ENCODE measurements at places on chromosomes 12 and 14.
A peak's percentile ranks its signal among the peaks of the same experiment; 100 is the strongest.

- DNase-seq: no peak
Measured at GRCh38 chr14:65704850-65705249, 292.3 kb downstream of the FUT8 start.

GRCh38 chr14:83713732-83714131 is 1816.2 kb upstream of the FLRT2 start:
- DNase-seq: no peak

GRCh38 chr14:106844608-106845285 is 1318.4 kb downstream of the TMEM121 start:
- no peak for DNase-seq

- DNase-seq: no peak
Measured at GRCh38 chr12:116939734-116940133, 29.0 kb downstream of the FBXW8 start.

DNA sequence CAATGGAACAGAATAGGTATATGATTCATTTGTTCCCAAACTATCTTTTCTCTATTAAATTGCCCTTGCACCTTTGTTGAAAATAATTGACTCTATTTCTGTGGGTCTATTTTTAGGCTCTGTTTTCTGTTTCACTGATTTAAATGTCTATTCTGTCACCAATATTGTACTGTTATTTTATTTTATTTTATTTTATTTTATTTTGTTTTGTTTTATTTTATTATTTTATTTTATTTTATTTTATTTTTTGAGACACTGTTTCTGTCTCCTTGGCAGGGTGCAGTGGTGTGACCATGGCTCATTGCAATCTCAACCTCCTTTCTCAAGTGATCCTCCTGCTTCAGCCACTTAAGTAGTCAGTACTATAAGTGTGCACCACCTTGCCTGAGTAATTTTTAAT is 34.9 kb downstream of the OR4N2 start:
- DNase-seq: no peak

- no peak for DNase-seq
Measured at GRCh38 chr14:79137045-79137430, 966.9 kb downstream of the NRXN3 start.

DNA sequence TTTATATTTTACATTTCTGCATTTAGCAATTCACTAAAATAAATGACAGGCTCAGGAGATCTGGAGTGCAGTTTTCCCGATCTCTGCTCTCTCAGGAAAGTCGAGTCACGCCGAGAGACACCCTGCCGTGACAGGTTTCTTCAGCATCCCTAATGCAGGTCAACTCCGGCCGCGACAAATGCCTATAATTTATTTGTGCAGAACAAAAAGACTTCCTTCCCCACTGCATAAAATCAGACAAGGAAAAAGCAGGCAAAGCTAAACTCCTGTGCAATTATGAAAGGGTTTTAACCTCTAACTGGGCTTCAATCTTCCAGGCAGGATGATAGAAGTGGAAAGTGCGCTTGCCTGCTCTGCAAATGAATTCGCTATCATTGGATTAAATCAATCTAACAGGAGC is 28.1 kb downstream of the SPRING1 start:
- no peak for DNase-seq

GRCh38 chr14:99971941-99972747 is 93.1 kb upstream of the EVL start:
- DNase-seq: peak; percentile 14

- DNase-seq: no peak
Measured at GRCh38 chr14:54502602-54503001, 7.1 kb upstream of the CGRRF1 start.

DNA sequence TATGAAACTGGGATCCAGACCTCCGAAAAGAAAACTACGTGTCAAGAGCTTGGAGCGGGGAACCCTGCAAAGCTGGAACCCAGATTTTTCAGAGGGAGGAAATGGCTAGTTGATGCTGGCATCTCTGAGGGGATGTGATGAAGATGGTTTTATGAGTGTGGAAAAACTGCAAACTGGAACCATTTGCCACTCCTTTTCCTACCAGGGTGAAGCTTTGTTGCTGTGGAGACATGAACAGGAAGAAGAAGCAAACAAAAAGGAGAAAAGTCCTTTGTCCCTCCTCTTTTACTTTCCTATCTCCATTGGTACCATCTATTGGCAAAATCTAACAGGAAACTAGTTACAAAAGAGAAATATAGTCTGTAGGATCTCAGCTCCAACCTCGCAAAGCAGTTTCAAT is 39.2 kb downstream of the CDK17 start:
- no peak for DNase-seq

DNA sequence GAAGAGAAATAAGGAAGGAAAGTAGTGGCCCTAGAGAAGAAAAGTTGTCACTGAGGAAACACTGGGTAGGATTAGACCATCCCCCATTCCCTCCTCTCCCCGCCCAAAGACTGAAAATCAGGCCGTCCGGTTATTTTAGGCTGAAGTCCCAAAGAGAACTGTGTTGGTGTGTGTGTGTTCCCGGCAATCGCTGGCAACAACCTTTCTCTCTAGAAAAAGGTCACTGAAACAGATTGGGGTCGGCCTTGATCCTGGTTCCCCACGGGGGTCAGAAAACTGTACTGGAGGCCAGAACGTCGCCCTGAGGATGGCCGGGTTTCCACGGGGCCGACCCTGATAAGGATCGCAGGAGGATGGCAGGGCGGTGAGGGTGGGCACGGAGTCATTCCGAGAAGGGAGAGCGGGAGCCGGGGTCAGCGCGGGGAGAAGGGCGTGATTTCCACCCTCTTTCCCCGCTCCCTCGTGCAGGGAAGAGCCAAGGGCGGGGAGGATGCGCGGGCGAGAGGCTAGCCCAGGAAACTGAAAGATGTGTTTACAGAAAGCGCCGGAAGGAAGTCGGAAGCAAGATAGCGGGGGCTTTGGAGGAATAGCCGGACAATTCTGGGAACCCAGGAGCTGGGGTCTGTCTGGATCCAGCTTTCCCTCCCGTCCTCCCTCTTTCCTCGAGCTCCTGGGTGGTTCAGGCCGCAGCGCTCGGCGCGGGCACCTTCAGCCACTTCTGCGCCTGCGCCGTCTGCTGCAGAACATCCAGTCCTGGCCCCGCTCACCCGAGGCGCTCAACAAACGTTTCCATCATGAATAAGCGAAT is 25.3 kb upstream of the SPTLC2 start:
- no peak for DNase-seq

GRCh38 chr12:69024907-69025306 is 91.9 kb upstream of the CPM start:
- no peak for DNase-seq

DNA sequence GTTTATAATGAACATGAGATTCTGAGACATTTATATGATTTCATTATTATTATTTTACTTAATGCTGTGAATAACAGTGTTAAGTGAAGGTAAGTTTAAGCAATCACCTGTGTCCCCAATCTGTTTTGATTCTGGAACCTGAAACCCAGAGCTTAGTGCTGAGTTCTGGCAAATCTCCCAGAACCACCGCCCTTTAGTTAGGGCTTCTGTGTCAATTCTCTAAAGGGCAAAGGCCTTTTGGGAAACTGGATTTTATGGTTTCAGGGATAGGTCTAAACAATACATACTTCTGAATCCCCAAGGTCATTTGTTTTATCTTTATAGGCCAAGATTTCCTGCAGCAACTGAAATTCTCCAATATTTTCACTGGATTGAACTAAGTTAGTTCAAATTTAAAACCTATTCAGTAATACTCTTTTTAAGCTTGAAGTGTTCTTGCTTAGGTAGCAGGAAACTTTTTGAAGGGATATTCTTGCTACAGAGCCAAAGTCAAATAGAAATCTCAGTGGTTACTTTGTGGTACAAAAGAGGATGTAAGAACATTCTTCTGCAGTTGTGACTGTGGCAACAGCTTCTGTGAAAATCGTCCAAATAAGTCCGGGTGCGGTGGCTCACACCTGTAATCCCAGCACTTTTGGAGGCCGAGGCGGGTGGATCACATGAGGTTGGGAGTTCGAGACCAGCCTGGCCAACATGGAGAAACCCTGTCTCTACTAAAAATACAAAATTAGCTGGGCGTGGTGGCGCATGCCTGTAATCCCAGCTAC is 10.0 kb upstream of the PKP2 start:
- DNase-seq: no peak

- DNase-seq: peak; percentile 34
Measured at GRCh38 chr12:30753751-30754382, 884 bp downstream of the CAPRIN2 start.

GRCh38 chr14:99242816-99243721 is 28.9 kb downstream of the BCL11B start:
- no peak for DNase-seq

GRCh38 chr12:52720365-52720886 is 17.1 kb upstream of the KRT77 start:
- DNase-seq: no peak

DNA sequence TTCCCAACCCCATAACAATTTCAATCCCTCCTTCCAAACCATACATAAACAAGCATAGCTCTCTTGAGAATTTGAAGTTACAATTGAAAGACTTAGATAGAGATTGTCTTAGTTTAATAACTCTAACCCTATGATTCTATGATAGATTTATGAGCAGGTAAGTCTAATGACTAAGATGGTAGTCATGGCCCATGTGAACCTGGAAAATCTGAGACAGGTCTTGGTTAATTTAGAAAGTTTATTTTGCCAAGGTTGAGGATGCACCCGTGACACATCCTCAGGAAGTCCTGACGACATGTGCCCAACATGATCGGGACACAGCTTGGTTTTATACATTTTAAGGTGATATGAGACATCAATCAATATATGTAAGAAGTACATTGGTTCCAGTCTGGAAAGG is 248.8 kb downstream of the KCNH5 start:
- DNase-seq: no peak

DNA sequence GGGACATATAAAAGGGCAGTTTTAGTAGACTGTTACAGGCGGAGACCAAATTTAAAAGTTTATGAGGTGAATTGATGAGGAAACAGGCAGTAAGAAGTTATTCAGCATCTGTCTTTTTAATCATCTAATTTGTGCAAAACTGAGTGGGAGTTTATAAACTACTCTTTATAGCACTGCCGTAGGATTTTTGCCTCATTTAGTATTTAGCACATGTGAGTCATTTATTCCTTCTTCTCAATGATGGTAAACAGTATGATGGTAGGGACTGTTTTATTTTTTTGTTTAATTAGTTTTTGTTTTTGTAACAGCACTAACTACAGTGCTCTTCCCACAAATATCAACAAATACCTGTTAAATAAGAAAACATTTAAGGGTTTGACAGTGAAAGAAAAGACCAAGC is 20.6 kb downstream of the TOGARAM1 start:
- no peak for DNase-seq

GRCh38 chr14:95134304-95134933 is 22.9 kb downstream of the DICER1 start:
- DNase-seq: no peak

- no peak for DNase-seq
Measured at GRCh38 chr12:70430400-70430799, 64.3 kb downstream of the KCNMB4 start.

DNA sequence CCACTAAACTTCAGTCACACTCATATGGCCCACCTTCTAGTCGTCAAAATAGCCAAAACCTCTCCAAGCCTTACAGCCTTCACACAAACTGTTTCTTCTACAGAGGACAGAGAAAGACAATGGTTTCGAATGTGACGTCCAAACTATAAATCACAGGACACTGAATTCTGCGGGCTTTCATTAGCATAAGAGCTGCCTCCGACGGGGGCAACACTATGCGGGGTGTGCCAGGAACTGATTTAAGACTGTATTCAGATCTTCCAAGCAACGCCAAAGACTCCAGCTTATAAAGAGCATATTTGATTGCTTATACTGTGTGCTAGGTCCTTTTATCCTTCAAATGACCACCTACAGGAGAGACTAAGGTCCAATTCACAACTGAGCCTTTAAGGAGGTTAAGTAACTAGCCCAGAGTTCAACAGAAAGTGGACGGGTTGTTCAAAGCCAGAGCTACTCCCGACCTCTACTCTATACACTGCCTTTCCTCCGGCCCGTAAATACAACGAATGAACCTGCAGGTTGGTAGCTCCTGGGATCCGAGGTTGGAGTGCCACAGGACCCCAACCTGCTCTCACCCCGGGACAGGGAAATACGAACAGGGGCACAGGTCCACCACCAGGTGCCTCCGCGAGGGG is 575 bp downstream of the L2HGDH start:
- peak; percentile 16 for DNase-seq

All from SK-MEL-5 (cell line).